Kidney tubule cell (primary cell): ENCODE measurements at places on chromosomes 4 and X.

DNA sequence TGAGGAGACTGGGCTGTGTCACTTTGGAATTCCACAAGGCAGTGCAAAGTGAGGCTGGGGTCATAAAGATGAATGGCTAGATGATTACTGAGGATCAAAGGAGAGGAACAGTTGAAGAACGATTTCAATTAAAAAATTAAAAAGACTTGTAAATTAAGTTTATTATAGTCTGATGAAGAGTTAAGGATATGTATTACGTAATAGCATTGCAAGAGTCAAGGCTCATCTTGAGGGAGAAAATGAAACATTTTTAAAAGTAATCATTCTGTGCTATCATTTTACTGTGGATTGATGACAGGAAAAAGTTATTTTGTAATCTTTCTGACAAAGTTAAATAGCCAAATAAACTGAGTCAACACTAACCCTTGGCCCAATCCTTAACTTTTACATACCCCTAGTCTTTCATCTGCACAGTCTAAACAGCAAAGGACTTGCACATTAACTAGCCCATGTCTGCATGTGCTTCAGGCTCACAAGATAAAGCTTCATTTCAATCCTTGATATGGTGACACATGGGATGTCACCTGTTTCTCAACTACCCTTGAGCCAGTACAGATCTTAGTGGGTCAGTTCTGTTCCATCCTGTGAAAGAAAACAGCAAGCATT is 465.5 kb upstream of the CTSO start:
- DNase-seq, result no peak

DNA sequence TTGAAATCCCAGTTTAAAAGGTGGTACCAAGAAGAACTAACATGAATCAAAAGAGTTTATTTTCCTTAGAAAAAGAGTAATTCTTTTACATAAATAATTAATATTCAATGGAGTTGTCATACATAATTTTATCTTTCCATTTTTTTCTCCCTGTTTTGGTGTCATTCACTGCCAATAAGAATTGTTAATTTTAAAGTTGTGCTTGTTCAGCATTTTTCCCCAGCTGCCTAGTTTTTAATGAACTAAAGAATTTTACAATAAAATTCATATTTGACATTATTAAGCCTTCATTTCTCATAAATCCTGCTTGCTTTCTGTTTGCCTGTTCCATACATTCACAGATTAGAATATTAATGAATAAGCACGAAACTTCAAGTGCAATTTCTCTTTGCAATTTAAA is 393.6 kb downstream of the GRXCR1 start:
- no peak for DNase-seq

- no peak for DNase-seq
Observed at GRCh38 chr4:41221850-41222645, 7.7 kb upstream of the APBB2 start.

GRCh38 chr4:120616-121015 is 3.7 kb upstream of the ZNF718 start:
- no peak for DNase-seq

GRCh38 chr4:152690706-152691651 is 11.2 kb upstream of the TMEM154 start:
- DNase-seq, result no peak

DNA sequence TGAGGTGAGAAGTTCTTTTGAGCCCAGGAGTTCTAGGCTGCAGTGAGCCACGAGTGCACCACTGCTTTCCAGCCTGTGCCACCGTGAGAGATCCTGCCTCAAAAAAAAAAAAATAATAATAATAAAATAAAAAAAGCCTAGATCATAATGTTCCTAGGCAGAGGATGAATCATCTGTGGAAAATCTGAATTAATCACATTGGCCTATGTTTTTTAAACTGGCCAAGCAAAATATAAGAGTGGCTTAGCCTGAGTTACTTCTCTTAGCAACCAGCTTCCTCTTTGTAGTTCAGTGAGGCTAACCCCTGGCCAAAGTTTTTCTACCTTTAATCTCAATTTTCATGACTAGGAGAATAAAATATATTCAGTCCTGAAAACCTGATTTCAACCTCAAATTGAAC is 614.6 kb downstream of the PPP4R3C start:
- no peak for DNase-seq

- DNase-seq, result peak; percentile 81
Observed at GRCh38 chrX:141405853-141406492, 163.7 kb upstream of the SPANXC start.

- DNase-seq, result peak; percentile 65
Observed at GRCh38 chr4:119627267-119628255, 1.0 kb downstream of the PDE5A start.

DNA sequence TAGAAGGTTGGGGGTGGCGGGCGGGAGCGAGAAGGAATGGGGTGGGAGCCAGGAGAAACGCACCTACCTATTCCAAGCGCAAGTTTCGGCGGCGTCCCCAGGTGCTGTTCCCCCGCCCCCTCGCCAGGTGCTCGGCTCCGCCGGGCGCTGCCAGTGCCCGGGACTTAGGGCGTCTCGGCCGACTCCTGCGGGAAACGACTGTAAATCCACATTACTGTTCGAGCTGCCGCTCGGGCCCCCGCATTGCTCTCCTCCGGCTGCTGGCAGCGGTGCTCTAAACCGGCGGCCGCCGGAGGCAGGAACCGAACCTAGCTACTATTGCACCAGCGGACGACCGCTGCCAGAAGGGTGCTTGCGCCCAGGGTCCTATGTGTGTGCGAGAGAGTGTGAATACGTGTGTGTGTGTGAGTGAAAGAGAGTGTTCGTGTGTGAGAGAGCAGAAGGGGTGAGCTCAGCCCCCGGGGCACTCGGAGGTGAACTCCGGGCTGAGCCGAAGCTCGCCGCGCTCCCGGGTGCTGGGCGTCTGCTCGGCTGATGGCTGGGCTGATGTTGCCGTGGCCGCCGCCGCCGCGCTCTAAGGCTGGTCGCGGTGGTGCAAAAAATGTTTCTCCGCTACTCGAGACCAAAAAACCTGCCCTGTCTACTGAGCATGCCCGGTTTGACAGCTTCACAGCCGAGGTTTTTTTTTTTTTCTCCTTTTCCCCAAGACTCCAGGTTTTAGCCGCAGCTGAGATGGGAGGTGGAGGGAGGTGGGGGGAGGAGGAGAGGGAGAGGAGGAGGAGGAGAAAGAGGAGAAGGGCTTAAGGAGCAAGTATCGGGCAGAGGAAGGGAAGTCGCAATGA is 115.7 kb upstream of the TEX13C start:
- peak; percentile 76 for DNase-seq

DNA sequence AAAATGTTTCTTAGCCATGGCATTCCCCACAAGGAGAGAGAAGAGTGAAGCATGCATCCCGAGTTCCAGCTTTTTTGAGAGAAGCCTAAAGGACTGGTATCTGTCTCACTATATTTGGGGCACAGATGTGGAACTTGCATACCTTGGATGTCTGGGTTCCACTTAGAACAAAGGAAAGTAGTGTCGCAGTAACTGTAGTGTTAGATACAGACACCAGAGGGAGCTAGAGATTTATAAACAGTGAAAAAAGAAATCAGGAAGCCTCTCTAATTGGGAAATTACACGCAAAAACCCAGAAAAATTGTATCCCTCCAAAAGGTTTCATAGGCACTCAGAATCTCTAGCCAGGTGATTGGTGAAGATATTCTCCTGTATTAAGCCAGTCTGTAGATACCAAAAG is 34.4 kb downstream of the AGTR2 start:
- DNase-seq, result peak; percentile 32

DNA sequence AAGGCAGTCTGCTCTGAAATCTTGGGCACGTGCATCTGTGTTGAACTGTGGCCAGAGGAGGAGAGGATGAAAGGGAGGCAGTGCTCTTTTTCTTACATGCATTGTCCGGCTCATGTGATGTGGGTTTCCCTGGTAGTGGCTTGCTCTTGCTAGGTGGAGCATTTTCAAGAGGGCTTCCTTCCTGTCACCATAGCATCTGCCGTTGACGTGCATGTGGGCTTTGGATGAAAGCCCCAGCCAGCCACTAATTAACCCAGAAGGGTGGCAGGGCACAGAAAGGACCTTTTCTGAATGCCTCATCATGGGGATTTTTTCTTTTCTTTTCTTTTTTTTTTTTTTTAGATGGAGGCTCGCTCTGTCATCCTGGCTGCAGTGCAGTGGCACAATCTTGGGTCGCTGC is 121.3 kb downstream of the GPR143 start:
- peak; percentile 57 for DNase-seq

GRCh38 chrX:2781698-2782097 is 29.9 kb downstream of the XG start:
- no peak for DNase-seq

DNA sequence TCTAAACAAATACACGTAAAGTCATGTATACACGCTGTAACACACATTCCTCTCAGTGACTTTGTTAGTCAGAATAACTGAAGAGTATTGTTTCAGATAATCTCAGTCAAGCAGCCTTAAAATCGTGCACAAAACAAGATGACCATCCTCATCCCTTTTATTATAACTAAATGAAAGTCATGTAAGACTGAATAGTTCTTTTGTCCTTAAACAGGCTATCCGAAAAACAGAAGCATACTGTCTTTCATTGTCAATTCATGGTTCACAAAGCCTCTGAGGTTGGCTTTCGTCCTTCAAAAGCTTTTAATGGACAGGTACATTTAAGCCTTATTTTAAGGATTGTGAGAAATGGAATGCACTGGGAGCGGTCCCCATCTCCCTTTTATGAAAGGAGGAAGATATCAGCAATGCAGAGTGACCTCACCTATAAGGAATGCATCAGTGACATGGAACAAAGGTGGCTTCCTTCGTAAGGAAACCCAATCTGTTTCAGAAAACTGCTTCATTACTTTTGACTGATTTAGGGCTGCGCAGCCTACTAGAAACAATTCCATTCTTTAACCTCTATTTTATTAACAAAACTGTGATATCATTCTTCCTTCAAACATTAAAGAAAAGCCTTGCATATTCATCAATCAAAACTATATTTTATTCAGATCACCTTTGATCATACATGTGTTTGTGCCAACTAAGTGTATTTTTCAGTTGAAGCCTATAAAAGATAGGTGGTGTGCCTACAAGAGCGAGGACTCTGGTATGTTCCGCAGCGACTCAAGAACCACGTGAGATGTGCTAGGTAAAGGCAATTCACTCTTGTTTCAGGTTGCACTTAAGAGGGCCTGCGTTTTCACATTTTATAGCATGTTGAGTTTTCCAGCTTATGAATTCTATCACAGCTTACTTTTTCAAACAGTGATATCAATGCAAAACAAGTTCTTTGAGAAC is 19.2 kb downstream of the SH3RF1 start:
- peak; percentile 89 for DNase-seq

DNA sequence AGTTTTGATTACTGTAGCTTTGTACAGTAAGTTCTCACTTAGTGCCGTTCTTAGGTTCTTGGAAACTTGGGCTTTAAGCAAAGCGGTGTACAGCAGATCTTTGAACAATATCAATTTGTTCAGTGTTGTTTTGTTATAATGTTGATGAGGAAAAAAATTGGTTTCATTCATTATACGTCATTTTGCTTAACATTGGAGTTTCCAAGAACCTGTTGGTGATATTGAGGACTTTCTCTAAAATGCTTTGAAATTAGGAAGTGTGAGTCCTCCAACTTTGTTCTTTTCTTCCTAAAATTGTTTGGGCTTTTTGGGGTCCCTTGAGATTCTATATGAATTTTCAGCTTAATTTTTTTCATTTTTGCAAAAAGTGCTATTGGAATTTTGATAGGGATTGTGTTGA is 49.1 kb downstream of the STAG2 start:
- no peak for DNase-seq

DNA sequence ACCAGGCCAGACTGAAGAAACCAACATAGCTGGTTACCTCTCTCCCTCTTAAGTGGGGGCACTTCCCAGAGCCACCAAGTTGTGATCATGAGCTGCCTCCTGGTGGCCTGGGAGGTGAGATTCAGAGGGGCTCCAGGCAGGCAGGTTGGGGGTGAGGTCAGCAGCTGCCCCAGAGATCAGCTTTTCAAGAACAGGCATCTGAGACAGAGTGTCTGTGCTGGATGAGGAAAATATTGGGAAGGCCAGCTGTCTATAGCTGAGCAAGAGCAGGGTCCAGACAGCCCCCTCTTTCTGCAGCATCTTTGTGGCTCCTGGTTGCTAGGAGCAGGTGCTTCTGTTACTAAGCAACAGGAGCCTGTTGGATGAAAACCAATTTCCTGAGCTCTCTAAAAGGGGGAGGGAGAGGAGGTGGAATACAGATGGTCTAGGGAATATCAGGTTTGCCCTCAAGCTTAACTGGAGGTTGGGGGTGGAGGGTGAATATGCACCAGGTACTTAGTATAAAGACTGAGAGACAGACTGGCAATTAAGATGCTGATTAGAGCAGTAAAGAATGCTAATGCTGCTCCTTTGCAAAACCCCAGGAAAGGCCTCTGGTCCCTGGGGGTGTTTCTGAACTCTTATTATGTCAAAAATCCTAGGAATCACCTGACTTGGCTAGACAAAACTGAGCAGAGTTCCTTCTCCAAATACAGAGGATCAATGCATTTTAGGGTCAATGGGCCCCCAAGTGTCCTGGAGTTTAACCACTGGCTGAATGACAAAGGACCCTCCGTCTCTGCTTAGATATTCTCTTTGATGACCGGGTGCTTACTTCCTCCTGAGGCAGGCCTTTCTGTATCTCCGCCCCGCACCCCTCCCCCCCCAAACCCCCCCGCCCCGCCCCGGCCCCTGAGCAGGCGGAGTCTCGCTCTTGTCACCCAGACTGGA is 21.4 kb downstream of the ZCCHC13 start:
- no peak for DNase-seq

- DNase-seq, result no peak
Observed at GRCh38 chrX:68376373-68376772, 56.9 kb downstream of the OPHN1 start.

DNA sequence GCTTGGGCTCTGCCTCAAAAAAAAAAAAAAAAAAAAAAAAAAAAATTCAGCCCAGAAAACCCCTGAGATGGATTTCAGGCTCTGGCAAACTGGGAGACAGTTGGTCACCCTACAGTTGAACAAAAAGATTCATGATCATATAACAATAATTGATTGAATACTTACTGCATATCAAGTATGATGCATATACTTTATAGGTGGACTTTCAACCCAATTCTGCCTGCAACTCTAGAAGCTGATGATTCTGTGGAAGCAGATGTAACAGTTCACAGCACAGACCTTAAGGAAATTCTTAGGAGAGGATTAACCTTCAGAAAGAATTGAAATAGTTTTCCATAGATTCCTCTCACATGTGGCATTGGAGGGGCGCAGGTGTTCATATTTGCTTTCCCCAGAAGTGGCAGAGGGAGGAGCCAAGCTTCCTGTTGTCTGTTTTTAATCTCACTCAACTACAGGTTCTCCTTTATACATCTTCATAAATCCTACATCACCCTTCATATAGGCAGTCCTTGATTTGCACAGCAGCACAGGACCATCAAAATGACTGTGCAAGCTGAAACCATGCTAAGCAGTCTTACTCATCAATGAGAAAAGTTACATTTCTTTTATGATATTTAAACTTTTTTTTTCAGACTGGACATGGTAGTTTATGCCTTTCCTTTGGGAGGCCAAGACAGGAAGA is 149.4 kb upstream of the KLF3 start:
- no peak for DNase-seq
